ENCODE measurements at places on chromosomes 6 and 20.

GRCh38 chr20:32125506-32125905, 16.0 kb downstream of the TM9SF4 start:
- no peak for DNase-seq

DNA sequence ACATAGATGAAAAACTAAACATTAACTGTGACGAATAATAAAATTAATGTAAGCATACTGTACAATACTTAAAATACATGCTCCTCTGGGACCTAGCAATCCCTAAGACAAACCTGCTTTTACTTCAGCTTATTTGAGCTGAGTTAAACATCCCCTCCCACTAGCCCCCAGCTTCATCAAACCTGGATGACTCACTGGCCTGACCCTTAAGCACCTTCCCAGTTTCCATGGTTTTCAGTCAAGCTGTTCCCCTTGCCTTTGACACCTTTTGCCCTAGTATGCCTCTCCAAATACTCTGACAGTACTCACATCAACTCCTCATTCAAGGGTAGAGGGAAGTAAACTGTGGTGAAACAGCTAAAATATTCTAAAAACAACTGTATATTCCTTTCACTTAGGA, 4.2 kb downstream of the ELOVL4 start:
- no peak for DNase-seq

DNA sequence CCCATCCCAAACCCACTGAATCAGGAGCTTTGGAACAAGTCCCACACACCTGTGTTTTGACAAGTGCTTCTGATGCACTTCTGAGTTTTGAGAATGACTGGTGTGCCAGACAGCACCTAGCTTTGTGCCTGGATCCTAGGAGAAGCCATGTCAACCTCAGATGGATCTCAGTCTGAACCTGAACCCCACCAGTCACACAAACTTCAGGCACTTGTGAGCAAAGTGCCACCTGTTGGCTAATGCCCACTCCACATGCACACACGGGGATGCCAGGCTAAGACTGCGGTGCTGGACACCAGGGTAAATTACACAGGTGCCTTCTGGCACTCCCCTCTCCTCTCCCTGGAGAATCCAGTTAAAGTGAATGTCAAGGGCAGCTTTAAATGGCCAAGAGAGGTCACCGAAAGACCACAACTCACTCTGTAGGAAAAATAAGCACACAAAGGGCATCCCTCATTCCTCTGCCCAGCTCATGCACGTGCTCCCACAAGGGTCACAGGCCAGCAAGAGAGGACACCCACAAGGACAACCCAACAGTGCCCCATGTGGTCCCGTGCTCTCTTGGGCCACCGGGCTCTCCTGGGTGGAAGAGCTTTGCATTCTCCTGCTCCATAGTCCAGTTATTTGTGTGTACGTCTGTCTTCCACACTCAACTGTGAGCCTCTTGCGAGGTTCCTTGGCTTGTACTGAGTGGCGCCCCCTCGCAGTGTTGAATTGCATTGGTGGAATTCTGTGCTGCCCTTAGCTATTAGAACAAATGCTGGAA, 45.6 kb downstream of the TAF8 start:
- DNase-seq, result no peak

DNA sequence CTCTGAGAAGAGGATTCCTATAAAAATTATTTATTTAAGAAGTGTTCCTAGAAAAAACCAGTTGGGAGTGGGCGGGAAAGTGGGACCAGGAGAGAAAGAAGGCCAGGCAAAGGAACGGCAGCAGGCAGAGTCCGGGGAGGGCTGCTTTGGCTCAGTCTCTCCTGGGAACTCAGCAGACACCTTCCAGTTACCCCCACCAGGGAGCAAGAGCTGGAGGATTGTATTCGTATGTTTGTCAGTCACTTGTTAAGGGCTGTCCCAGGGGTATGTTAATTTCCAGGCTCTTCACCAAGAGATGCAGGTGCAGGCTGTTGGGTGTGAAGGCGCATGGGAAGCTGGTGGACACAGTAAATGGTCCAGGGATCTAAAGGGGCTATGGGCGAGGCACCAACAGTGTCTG, 53.0 kb upstream of the CHD6 start:
- DNase-seq, result no peak

DNA sequence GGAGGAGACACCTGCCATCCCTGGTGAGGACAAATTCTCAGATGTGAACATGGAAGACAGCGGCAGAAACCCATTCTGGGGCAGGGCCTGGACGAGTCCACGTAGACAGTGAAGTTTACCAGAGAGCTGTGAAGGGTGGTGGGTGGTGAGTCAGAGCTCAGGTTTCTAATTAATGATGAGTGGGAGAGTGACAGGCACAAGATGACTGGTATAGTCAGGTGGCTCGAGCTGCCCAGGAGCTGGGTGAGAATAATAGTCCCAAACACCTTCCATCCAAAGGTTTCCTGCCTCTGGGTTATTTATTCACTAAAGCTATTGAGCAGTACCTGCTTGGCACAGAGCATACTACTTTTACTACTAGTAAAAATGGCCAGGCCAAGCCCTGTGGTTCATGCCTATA, 6.0 kb downstream of the TLDC2 start:
- no peak for DNase-seq

GRCh38 chr20:41222703-41223102, 85.4 kb downstream of the PLCG1 start:
- DNase-seq, result no peak

DNA sequence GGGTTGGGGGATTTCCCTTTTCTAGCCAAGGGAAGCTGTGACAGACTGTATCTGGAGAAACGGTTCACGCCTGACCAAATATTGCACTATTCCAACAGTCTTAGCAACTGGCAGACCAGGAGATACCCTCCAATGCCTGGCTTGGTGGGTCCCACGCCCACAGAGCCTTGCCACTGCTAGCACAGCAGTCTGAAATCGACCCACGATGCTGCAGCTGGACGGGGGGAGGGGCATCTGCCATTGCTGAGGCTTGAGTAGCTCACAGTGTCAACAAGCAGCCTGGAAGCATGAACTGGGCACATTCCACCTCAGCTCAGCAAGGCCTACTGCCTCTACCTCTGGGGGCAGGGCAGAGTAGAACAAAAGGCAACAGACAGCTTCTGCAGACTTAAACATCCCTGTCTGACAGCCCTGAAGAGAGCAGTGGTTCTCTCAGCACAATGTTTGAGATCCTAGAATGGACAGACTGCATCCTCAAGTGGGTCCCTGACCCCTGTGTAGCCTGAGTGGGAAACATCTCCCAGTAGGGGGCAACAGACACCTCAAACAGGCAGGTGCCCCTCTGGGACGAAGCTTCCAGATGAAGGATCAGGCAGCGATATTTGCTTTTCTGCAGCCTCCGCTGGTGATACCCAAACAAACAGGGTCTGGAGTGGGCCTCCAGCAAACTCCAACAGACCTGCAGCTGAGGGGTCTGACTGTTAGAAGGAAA, 89.9 kb upstream of the ECI2 start:
- DNase-seq, result no peak

DNA sequence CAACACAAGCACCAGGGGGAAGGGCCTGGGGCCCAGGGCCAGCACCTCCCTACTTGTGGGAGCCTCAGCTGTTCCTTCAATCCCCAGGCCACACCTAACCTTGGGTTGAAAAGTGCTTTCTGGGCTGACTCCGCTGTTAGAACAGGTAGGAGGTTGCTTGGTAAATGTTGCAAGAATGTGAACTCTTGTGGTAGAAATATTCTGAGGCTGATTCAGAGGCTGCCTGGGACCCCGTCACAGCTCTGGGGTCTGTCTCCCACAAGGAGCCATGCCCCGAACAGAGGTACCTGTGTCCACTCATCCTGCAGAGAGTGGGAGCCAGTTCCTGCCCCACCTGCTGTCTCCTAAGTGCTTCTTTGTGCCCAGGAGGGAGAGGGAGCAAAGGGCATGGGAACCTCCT, 14.4 kb upstream of the MAS1L start:
- DNase-seq, result no peak

GRCh38 chr20:24045621-24046318, 57.2 kb upstream of the GGTLC1 start:
- DNase-seq, result no peak

DNA sequence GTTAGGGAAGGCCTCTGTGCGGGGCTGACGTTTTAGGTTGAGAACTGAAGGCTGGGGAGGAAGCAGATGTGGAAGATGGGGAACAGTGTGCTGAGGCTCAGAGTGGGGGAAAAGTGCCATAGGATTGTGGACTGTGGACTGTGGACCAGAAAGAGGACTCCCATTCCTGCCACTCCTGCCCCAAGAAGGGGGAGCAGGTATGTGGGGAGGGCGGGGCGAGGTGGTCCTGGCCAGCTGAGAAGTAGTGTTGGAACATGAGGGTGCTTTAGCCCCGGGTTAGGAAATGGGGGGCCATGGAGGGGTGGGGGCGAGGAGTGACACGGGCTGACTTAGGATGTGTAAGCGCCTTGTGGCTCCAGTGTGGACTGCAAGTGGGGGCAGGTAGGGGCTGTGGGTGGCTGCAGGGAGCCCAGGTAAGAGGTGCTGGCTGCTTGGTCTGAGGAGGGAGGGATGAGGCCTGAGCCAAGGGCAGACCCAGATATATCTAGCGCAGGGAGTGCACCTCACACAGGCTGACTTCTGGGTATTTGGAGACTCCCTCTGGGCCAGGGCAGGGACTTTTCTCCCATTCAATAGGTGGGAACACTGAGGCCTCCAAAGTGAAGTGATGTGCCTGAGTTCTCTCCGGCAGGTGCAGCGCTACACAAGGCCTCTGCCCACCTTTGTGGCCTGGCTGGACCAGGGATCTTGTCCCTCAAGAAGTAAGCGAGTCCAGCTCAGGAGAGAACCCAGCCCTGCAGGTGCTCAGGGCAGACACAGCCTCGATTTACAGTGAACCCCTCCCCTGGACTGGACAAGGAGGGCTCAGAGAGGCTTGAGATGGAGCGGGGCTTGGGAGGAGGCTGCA, 76.6 kb upstream of the TOX2 start:
- DNase-seq, result no peak

DNA sequence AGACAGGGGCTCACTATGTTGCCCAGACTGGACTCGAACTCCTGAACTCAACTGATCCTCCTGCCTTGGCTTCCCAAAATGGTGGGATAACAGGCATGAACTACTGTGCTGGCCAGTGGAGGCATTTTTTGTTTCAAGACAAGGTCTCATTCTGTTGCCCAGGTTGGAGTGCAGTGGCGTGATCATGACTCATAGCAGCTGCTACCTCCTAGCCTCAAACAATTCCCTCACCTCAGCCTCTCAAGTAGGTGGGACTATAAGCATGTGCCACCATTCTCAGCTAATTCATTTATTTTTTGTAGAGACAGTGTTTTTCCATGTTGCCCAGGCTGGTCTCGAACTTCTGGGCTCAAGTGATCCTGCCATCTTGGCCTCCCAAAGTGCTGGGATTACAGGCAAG, 17.2 kb downstream of the ENPP3 start:
- DNase-seq, result no peak

GRCh38 chr6:144753023-144753705, 468.0 kb downstream of the UTRN start:
- DNase-seq, result no peak

DNA sequence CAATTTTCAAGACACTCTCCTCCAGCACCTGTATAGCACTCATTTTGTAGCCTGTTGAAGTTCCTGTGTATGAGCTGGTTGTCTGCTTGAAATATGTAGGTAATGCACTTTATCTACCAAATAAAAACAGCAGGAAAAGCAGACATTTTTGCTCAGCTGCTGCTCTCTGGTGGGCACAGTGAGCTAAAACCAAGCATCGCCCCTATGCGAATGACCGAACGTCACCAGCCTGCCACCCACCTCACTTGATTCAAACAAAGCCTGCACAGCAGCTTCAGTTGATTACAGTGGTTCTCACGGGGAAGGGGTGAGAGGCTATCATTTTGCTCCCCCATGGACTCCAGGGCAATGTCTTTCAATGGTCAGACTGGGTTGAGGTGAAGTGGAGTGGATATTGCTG, 185.7 kb downstream of the SASH1 start:
- DNase-seq, result no peak

DNA sequence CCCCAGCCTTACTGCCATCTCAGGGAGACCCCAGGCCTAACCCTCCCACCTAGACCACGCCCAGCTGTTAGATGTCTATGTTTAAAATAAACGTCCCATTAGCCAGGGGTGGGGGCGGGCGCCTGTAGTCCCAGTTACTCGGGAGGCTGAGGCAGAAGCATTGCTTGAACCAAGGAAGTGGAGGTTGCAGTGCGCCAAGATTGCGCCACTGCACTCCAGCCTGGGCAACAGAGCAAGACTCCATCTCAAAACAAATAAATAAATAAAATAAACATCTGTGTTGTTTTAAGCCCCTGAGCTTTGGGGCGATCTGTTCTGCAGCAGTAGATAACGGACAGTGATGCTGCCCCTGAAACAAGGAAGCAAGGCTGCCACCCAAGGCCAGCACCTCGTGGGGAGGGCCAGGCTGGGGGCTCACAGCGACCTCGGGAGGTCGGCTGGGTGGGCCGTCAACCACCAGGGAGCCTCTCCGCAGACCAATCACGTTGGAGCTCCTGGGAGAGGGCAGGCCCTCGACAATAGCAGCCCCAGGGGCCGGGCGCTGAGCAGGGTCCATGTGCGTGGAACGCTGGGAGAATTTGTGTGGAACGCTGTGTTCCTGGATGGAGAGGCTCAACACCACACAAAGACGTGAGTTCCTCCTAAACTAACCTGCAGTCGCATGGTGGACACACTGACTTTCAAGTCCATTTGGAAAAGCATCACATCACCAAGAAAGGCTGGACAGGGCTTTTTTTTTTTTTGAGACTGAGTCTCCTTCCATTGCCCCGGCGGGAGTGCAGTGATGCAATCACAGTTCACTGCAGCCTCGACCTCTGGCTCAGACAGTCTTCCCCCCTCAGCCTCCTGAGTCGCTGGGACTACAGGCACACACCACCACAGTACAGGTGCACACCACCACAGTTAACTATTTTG, 1.0 kb upstream of the HELZ2 start:
- no peak for DNase-seq

- DNase-seq, result no peak
These were observed 197.7 kb downstream of the BCAS1 start for GRCh38 chr20:53872561-53873229.

DNA sequence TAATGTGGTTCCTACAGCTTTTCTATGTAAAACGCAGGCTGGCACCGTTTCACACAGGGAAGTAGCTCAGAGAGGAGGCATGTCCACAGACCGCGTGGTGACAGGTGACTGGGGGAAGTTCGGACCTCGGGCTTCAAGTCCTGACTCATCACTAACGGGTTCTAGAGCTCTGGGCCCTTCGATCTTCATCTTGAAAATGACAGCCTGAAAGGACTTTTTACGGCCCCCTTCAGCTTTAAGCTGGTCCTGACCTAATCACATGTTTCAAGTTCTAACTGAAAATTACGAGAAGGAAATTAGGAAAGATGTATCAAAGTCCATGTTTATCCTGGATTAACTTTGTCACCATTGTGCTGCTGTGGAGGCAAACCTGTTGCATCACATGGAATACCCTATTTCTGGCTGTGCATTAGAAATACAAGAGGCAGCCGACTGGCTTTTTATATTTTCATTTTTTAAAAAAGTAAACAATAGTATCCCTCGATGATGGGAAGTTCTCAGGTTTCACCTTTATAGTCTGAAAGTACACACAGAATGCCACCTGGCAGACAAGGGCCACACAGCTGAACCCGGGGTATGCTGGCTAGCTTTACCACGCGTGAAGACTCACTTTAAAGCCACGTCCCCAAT, 2.0 kb downstream of the MAN1A1 start:
- DNase-seq, result peak; percentile 42

GRCh38 chr6:1775441-1775840, 165.7 kb downstream of the FOXC1 start:
- no peak for DNase-seq

GRCh38 chr6:70222439-70222749, 80.5 kb downstream of the COL9A1 start:
- no peak for DNase-seq

All from activated naive CD8-positive, alpha-beta T cell treated with anti-CD3 and anti-CD28 coated beads, Interleukin-2, amount 50 U/mL, for 24 hours (primary cell).